ENCODE measurements at places on chromosomes 3 and 15.

DNA sequence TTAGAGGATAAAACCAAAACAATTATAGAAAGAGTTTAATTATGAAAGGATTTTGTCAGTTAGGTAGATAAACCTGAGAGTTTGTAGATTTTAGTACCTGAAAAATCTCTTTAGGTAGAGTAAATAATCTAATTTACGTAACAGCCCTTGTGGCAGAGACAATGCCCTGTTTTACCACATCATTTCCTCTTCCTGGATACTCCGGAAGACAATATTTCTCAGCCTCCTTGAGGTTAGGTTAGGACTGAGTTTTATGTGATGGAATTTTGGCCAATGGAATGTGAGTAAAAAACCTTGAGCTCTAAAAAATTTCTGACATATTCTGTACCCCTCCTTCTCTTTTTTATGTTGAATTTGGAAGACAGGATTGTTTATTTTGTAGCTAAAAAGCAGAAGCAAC lies 50.7 kb upstream of the TPRG1 start:
- no peak for DNase-seq

GRCh38 chr3:88101142-88101541 lies 42.1 kb downstream of the ZNF654 start:
- DNase-seq, result no peak

DNA sequence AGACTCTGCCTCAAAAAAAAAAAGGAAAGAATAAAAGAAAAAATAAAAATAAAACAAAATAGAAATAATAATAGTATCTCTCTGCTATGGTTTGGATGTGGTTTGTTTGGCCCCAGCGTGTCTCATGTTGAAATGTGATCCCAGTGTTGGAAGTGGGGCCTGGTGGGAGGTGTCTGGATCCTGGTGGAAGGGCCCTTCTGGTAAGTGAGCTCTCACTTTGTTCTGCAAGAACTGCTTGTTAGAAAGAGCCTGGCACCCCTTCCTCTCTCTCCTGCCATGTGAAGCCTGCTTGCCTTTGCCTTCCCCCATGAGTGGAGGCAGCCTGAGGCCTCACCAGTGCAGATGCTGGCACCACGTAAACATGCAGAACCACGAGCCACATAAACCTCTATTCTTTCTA lies 26.3 kb downstream of the TMEM44 start:
- DNase-seq, result no peak

- DNase-seq, result no peak
These were observed 18.6 kb downstream of the SAMD7 start for GRCh38 chr3:169929830-169930519.

- no peak for DNase-seq
These were observed 434.9 kb upstream of the THRB start for GRCh38 chr3:24929521-24929920.

DNA sequence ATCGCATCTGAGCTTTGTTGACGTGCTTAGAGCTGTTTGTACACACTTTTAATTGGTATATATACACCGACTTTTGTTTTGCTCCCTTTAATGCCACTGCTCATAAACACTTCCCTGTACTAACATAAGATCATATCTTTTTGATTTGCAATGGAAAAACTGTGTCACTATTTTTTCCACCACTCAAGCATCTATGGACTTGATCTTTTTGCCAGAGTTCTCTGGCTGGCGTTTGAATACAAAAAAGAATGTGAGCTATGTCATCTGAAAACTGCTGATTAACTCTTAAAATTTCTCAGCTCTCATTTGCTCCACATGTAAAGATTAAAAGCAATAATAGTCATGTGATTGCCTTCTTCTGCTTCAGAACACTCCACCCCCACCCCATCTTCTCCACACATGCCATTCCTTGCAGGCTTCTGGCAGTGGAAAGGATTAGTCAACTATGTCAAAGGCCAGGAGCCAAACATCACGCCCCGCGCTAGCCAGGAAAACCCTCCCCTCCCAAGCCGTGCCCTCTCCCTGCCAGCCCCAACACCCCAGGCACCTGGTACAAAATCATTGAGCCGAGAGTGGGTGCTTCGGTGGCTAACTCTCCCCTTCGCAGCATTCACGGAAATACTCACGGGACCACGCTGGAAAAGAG lies 123.4 kb upstream of the MEF2A start:
- peak; percentile 92 for DNase-seq

GRCh38 chr3:27290760-27291159 lies 78.4 kb downstream of the NEK10 start:
- no peak for DNase-seq

DNA sequence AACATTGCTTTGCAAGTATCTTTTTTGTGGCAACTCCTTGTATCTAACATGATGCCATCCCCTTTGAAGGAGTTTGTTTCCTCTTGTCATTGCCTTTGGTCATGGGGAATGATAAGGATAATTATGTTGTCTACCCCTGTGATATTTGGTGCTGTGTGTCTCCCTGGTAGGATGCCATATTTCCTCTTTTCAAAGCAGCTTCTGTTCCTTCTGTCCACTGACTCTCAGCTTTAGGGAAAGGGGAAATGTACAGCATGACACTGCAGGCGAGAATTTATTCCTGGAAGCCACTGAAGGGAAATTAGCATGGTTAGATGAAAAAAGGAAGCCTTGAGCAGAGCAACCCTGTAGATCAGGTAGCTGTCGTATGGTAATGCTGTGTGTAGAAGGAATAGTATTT lies 576.7 kb downstream of the CADM2 start:
- DNase-seq, result no peak

GRCh38 chr3:82581350-82581749 lies 819.9 kb upstream of the GBE1 start:
- DNase-seq, result no peak

DNA sequence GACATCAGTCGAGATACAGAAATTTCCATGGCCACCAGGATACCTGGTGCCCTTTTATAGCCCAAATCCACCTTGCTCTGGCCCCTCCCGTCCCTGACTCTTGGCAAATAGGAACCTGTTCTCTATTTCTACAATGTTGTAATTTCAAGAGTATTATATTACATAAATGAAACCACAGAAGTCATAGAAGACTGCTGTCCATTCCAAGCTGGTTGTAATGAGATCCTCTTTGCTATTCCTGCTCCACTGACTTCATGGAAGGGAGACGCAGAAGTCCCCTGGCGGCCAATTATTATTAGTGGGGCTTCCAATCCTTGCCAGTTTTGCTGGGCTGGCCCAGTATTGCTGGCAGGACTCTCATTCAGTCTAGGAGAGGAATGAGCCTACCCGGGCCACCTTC lies 26.6 kb downstream of the DCP1A start:
- no peak for DNase-seq

GRCh38 chr15:35491999-35492398 lies 54.0 kb downstream of the DPH6 start:
- no peak for DNase-seq

GRCh38 chr3:111311126-111311525 lies 230.9 kb upstream of the CD96 start:
- no peak for DNase-seq

DNA sequence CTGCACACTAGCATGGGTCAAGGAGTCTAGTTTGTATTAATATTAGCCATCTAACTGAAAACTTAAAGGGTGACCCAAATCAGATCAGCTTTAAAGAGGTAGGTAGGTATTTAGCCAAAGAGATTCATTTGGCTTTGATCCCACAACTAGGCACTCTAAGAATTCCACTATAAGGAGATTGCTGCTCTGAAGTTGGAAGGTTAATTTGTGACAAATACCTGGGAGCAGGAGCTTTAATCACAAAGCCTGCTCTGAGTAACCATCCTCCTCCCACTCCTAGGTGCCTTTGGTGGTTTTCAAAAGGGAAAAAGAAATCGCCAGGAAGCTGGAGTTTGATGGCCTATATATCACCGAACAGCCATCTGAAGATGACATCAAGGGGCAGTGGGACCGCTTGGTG lies 120.3 kb upstream of the CHRM5 start:
- no peak for DNase-seq

DNA sequence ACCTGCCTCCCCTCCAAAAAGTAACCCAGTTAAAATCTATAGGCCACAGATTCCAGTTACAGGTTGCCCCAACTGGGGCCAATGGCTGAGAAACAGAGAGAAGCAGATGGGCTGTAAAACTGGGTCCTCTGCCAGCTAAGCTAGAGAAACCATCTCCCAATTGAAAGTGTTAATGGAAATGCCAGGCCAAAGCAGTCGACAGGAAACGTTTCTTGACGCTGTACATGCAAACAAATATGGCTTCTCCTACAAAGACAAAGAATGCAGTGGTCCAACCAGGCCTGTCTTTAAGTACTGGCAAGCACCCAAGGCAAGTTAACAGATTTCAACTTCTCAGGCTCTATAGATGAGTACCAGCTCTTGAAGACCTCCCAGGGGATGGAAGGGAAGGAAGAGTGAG lies 71.3 kb downstream of the MAGI1 start:
- DNase-seq, result no peak

- DNase-seq, result no peak
These were observed 1031.8 kb downstream of the FHIT start for GRCh38 chr3:60219501-60219900.

DNA sequence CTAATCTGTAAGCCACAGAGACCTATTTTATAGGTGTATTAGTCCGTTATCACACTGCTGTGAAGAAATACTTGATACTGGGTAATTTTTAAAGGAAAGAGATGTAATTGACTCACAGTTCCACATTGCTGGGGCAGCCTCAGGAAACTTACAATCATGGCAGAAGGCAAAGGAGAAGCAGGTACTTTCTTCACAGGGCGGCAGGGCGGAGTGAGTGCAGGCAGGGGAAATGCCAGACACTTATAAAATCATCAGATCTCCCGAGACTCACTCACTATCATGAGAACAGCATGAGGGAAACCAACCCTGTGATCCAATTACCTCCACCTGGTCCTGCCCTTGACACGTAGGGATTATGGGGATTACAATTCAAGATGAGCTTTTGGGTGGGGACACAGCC lies 108.7 kb downstream of the GALK2 start:
- DNase-seq, result no peak

DNA sequence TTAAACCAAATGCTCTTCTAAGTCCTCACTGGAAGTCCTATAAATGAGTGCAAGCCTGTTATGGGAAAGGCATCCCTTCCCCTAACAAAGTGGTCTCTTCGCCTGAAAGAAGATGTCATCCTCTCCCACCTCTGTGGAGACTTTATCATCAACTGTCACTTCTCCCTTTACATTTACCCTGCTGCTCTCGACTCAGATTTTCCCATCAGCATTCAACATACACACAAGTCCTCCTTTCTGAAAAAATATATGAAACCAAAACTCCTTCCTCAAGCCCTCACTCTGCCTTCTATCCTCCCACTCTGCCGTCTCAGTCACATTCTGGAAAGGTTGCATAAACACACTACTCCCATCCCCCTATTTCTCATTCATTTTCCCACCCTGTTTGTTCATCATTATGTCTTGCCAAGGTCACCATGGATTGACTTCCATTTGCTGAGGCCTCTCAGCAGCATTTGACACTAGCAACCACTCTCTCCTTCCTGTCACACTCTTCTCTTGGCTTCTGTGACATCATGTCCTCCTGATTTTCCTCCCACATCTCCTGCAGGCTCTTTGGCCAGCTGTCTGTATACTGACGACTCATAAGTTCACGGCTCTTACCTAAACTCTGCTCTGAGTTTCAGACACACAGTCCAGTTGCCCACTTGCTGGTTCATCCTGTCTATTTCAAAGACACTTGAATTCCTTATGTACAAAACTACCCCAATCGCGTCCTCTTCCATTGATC lies 70.3 kb upstream of the SMAD3 start:
- no peak for DNase-seq

DNA sequence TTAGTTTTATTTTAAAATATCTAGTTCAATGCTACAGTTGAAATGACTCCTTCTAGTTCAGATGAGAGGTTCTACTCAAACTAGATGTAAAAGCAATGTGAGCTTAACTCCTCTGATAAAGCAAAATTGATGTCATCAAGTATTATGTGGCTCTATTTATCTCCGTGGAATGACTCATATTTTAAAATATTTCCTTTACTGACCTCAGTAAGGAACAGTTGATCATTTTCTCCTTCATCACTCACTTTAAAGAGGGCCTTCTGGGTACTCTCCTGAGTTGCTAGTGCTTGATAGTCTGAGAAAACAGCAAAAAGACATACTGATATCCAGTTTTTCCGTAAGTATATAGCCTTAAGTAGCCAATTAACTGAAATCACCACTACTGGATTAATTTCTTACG lies 1099.3 kb downstream of the ROBO2 start:
- DNase-seq, result peak; percentile 1
